ENCODE measurements at places on chromosomes 6 and 20.

DNA sequence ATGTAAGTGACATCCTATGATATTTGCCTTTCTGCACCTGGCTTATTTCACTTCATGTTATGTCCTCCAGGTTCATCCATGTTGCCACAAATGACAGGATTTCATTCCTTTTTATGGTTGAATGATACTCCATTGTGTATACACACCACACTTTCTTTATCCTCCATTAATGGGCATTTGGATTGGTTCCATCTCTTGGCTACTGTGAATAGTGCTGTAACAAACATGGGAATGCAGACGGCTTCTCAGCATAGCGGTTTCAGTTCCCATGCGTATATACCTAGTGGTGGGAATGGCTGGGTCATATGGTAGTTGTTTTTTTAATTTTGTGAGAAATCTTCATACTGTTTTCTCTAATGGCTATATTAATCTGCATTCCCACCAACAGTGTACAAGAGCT lies 14.8 kb downstream of the MTHFD1L start:
- no peak for DNase-seq

DNA sequence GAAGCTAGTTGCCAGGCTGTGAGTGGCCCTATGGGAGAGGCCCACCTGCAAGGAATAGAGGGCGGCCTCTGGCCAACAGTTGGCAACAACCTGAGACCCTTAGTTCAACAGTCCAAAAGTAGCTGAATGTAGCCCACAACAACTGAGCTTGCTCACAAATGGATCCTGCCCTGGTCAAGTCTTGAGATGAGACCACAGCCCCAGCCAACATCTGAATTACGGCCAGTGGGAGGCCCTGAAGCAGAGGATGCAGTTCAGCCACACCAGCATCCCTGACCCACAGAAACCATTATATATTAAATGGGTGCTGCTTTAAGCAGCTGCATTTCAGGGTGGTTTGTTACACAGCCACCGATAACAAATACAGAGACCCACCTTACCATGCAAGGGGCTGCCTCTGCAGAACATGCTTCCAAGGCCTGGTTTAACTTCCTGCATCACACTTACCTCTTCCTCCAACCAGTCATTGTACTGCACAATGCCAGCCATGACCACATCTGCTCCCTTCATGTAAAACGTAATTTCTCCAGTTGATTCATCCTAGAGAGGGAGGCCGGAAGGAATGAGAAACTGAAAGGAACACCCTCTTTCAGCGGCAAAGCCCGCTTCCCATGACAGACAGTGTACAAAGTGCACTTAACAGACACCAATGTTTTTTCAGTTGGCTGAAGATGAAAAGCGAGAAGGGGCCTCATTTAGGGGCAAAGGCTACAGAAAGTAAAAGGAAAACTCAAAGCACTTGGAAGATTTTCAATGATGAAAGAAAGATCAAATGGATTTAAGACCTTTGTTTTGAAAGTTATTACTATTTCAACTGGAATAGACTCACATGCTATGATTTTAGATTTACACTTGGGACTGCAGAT lies 86.2 kb upstream of the NFATC2 start:
- no peak for DNase-seq

DNA sequence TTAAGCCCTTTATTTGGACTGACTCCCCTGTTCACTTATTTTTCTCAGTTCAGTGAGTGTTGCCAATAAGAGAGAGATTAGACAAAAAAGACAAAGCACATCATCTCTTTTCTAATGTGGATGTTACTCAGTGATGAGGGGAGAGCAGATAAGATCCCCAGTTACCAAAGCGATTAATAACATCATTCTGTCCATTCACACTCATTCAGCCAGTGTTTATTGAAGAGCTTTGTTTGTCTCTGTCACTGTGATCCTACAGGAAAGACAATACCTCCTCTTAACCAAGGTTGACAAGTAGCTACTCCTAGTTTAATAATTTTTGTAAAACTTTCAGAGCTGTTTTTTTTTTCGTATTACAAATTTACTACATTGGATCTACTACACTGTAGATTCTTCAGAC lies 163.0 kb downstream of the EYA4 start:
- DNase-seq = no peak

GRCh38 chr6:156887623-156888269 lies 110.6 kb downstream of the ARID1B start:
- DNase-seq = no peak

DNA sequence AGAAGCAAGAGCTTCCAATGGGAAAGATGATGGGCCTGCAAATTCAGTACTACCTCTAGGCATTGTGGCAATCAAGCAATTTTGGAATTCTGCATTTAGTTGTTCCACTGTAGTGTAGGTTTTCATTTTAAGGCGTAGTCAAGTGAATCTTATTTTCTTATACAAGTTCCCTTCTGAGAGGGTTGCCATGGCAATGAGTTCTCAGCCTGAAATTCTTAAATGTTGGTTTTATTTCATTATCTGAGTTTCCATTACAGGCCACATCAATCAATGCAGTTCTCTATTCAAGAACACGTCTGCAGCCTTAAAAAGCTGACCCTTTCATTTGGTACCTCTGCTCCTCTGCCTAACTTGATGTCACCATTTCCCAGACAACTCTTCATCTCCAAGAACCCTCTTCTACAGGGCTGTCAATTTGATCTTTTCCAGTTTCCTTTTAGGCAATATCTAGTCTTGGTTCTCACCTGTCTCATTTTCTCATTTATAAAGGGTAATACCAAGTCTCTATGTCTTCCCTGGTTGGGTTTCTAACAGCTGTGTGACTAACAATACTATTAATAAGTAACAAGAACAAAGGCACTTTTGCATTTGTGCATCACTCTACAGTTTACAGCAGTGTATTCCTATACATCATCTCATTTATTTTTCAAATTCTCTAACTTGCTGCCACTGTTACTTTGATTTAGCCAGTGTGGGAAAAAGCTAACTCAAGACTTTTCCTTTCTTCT lies 898.2 kb upstream of the FLRT3 start:
- no peak for DNase-seq

DNA sequence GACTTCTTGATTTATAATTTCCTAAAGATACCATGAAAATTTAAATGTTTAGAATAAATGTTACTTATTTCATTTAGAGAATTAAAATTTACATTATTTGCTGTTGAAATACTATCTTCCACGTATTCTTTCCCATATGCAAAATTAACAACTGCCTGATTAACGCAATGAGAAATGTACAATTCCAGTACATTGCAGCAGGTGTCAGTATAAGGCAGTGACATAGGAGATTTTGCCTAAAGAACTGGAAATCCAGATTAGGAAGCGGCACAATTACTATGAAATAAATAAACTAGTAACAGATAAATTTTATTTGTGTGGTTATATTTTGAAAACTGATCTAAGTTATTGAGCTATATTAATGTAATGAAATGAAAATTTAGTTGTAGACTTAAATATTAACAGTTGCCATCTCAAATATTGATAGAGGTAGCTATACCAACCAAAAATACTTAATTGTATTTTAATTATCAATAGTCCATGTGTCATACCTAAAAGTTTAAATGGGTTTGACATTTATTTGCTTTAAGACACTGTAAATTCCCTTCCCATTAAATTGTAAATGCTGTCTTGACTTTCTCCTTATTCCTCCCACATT lies 300.2 kb downstream of the UTRN start:
- no peak for DNase-seq

GRCh38 chr6:54010340-54011276 lies 100.6 kb upstream of the MLIP start:
- no peak for DNase-seq

DNA sequence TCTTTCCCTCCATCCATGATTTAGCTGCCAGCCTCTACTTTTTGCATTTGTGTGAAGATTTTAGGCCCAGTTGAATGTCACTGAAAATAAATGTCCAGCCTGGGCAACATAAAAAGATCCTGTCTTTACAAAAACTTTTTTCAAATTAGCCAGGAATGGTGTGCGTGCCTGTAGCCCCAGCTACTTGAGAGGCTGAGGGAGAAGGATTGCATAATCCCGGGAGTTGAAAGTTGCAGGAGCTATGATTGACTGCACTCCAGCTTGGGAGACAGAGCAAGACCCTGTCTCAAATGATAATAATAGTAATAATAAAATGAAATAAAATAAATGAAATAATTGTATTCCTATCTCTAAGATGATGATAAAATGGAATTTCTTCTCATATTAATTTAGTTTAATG lies 5.0 kb upstream of the GFOD1 start:
- DNase-seq = no peak

- DNase-seq = no peak
These were observed 92.7 kb downstream of the PHACTR3 start for GRCh38 chr20:59697068-59697467.

- no peak for DNase-seq
These were observed 56.1 kb upstream of the SGK1 start for GRCh38 chr6:134373993-134374392.

DNA sequence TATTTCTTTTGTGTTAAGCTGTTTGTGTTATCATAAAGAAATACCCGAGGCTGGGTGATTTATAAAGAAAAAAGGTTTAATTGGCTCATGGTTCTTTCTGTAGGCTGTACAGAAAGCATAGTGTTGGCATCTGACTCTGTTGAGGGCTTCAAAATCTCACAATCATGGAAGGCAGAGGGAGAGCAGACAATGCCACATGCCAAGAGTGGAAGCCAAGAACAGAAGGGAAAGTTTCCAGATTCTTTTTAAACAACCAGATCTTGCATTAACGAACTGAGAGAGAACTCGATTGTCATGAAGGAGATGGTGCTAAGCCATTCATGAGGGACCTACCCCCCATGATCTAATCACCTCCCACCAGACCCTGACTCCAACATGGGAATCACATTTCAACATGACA lies 290.1 kb downstream of the BMP2 start:
- no peak for DNase-seq

- no peak for DNase-seq
These were observed 85.5 kb downstream of the UNC5CL start for GRCh38 chr6:40953486-40953885.

GRCh38 chr6:157787080-157787479 lies 36.0 kb upstream of the SNX9 start:
- DNase-seq = no peak

DNA sequence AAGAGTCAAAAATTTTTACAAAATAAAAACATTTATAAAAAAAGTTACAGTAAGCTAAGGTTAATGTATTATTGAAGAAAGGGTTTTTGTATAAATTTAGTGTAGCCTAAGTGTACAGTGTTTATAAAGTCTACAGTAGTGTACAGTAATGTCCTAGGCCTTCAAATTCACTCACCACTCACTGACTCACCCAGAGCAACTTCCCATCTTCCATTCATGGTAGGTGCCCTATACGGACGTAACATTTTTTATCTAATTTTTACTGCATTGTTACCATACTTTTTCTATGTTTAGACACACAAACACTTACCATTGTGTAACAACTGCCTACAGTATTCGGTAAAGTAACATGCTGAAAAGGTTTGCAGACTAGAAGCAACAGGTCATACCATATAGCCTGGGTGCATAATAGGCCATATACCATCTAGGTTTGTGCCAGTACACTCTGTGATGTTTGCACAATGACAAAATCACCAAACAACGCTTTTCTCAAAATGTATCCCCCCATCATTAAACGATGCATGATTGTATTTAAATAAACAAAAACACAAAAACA lies 6.0 kb downstream of the MTFR2 start:
- DNase-seq = no peak

DNA sequence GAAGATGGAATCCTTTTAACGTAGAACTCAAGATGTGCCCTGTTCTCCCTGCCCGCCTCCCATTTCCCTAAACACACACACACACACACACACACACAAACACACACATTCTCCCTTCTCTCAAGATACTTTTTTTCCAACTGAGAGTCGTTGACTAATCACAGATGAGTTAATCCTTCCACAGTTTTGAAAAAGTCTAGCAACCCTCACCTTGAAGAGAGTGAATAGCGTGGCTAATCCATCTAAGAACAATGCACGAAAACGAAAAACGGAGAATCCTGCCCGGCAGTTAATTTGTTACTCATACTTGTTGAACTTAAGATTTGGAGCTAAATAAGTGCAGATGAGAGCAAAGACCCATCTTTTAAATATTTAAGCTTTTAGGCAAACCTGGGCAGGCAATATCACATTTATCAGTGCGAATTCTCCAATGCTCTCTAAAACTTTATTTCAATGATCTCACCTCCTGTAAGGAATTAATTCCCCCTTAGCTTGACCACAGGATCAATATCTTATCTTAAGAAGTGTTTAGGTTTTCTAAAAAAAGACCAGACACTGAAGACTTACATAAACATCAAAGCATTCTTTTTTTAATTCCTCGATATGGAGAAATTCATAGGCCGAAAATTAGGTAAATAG lies 1.1 kb downstream of the AGPAT4 start:
- no peak for DNase-seq

DNA sequence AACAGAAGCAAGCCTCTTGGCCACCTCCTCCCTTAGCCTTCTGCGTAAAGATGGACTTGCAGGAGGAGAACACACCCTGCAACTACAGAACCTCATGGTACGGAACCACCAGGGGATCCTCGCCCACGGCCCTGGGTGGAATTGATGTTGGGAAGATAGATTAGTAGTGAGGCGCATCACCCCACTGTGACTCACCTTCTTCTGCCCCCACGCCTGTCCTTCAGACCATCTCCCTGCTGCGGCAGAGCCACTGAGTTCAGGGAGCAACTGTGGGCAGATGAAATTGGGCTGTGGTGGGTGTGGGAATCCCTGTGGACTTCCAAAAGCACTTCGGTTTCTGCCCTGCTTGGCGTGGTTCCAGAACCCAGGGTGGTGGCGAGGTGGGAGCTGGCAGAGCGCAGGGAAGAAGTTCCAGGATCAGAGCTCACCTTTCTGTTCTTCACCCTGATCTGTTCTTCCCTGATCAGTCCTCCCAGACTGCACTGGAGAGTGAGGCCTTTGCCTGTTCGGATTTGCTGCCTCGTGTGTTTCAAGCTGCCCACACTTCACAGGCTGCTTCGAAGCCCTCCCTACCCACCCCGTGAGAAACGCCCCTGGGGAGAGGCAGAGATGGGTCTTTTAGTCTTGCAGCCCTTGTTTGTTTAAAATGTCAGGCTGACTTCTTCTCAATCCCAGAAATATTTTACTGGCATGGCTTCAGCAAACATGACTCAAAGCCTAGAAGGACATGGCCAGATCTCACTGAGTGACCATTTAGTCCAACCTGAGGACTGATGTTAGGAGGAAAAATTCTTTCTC lies 92.8 kb upstream of the MLN start:
- DNase-seq = no peak

DNA sequence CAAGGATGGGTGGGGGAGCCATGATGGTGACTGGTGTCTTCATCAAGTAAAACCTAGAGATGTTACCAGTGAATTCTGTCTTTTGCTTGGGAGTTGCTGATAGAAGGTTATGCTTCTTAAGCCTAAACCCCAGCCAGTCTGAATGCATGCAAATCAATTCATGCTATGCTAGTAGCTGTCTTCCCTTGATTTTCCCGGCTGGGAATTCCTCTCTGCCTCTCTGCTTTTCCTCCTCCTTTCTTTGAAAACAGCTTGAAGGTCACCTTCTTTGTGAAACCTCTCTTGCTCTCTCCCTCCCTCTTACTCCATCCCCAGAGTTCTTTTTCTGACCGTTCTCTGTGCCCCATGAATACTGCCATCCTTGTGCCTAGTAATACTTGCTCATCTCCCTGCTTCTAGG lies 58.9 kb downstream of the TMEM200A start:
- no peak for DNase-seq

All from activated T-cell treated with anti-CD3 and anti-CD28 coated beads for 24 hours (primary cell).